Activated naive CD4-positive, alpha-beta T cell treated with anti-CD3 and anti-CD28 coated beads, Interleukin-2, amount 10 ng/mL, durations not matched to agents 7 days and 5 days (primary cell): ENCODE measurements at places on chromosomes 3 and 15.

DNA sequence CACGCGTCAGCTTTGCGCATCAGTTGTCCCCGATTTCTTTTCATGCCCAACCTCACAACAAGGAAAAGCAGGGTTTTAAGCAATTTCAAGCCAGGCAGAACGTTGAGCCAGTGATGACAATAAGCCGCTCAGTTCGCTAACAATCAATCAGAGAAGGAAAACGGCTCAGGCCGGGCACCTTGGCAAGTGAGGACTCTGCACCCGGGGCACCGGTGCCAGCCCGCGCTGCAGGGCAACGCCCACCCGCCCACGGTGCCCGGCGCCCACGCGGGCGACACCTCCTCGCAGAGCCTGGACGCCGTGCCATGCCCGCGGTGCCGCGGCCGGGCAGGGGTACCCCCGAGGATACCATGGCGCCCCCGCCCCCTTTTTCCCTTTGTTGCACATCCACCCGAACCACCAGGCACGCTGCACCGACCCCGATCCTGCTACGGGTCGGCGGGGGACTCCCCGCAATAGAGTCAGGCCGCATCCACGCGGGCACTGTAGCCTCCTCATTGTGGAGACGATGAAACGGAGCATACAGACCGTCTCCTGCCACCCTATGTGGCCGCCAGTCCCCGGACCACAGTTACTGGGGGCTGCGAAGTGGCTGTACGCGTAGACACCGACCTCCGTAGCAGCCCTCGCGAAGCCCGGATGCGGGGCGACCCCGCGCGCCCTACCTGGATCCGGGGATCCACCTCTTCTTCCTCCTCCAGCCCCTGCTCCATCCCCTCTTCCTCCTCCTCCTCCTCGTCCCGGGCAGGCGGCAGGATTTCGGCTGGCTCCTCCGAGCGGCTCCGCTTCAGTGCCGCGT, 581 bp downstream of the SH3BP5 start:
- peak; percentile 54 for DNase-seq

DNA sequence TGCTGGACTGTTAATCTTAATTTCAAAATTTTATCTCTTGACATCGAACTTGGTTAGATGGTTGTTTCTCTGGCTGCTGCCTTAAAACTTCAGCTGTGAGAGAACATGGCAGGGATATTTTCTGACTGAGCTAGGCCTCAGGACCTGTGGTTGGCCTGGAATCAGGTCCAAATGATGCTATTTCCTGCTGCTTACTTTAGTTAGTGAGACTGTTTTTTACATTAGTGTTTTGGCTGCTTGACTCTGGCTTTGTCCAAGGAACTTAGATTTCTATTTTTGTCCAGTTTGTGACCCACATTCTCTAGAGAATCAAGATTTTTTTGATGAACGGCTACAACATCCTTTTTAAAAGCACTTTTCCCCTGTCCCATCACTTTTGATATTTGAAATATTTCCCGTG, 497.9 kb upstream of the SGO1 start:
- DNase-seq = no peak

DNA sequence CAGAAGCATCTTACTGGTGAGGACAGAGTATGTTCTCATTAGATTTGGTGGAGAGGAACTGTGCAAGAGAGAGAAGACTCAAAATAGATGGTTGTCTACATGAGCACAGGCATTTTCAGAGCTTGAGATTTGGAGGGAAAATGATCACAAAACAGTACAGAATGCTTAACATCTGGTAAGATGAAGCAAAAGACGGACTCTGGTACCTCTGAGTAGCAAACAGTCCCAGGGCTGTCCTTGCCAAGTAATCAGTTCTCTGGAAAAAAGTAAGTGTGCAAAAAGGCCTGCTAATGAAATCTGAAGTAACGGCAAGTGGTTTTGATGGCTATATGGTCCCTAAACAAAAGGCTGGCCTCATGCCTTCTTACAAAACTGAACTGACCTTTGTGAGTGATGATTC, 414.2 kb downstream of the CNTN4 start:
- no peak for DNase-seq

DNA sequence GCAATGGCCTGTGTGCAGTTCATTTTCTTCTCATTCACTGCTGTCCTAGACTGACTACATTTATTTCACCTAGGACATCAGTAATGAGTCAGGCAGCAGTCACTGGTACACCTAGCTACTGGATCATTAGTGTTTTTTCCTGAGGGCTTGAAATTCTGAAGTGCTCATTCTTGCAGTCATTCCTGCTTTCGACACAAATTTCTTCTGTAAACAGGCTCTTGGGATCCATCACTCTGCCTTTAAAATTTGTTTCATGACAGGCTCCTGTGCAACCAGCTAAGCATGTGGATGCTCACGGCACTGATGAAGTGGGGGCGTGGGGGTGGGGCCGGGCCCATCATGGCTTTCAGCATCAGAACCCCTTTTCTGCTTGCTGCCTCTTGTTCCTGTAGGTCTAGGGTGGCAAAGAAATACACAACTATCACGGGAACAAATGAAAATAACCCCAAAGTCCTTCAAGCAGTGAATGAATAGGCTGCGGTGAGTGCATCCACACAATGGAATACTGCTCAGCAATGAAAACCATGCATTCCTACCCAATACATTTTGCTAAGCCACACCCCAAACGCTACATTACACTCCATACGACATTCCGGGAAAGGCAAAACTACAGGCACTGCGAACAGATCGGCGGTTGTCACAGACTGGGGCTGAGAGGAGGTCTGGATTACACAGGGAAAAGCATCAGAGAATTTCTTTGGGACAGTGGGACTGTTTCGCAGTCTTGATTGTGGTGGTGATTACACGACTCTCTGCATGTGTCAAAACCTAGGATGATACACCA, 9.3 kb upstream of the MELTF start:
- no peak for DNase-seq

DNA sequence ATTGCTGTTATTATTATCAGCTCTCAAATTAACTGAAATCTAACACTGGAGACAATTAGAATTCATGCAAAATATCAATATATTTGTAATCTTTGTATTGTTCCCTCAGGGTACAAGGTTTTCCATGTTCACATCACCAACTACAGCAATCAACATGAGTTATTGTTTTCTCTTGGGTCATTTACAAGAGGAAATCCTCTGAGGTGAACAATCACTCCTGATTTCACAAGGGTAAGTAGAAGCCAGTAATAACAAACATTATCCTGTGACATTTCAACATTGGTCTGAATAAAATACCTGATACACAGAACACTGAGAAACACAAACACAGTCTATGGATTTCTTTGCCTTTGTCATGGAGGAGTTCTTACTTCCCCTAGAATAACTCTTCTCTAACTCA, 174.0 kb downstream of the SUCNR1 start:
- DNase-seq = no peak

- DNase-seq = no peak
These were observed 7.4 kb upstream of the ANO10 start for GRCh38 chr3:43629257-43629656.

GRCh38 chr15:50183112-50183794, 1.3 kb downstream of the SLC27A2 start:
- DNase-seq = peak; percentile 27

- DNase-seq = no peak
These were observed 34.8 kb downstream of the EMC4 start for GRCh38 chr15:34259566-34259965.

DNA sequence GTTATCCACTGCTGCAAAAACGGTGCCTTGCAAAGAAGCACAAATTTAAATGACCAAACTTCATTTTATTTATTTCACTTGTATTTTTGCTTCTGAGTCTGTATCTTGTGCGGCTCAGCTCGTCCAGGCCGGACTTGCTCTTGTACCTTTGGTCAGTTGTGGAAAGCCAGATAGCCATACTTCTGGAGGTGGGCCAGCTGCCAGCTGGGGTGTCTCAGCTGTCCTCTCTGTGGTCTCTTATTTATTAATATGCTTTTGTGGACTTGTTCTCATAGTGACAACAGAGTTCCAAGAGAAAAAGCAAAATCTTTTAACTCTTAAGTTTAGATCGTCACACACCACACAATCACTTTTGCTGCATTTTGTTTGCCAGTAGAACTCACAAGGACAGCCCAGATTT, 87.7 kb downstream of the IL1RAP start:
- no peak for DNase-seq

DNA sequence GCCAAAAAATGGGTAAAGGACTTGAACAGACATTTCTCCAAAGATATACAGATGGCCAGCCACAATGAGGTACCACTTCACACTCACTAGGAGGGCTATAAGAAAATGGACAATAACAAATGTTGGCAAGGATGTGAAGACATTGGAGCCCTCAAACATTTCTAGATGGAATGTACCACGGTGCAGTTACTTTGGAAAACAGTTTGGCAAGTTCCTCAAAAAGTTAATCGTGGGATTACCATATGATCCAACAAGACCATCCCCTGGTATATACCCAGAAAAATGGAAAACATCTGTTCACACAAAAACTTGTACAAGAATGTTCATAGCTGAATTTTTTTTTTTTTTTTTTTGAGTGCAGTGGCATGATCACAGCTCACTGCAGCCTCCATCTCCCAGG, 15.9 kb upstream of the HRH1 start:
- no peak for DNase-seq
